ENCODE measurements at places on chromosomes 11 and 22.

GRCh38 chr11:128667873-128668272 is 26.0 kb upstream of the FLI1 start:
- DNase-seq = no peak

DNA sequence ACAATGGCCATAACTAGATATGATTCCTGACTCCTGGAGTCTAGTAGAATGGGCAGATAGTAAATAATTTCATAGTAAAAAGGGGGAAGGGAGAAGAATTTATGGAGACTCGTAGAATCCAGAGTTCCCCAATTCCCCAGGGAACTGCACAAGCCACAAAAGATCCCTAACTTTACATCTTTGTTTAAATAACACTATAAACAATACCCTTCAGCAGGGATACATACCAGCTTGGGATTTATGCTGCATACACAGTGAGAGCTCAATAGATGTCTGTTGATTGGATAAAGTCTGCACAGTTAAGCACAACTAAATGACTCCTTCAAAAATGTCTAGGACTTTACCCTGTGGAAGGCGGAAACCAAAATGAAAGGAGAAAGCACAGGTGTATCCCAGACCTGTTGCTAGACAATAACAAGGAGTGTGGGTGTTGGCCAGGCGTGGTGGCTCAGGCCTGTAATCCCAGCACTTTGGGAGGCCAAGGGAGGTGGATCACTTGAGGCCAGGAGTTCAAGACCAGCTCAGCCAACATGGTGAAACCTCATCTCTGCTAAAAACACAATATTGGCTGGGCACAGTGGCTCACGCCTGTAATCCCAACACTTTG is 6.8 kb downstream of the SLC35F2 start:
- DNase-seq = no peak

DNA sequence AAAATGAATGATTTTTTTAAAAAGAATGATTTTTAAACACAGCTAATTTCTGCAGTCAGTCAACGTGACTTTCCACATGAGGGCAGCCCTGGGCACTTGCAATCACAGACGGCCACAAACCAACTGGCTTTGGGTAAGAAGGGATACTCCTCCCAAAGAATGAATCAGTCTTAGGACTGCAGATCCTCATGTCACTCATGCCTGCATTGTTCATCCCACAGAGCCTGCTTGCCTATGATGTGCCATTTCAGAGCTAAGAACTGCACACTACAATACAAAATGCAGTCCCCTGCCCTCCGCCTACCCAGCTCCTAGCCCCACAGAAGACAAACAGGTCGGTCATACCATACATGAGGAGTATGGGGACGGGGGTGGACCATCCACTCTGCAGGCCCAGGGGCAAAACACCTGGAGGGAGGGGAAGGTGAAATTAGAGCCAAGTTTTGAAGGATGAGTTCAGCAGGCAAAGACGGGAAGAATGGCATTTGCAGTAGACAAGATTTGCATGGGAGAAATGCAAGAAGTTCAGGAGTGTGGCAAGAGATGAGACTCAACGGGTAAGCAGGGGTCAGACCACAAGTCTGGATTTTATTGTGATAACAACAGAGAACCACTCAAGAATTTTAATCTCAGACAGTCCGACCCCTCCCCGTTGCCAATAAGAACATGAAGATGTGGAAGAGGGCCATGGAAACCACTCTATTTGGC is 24.7 kb downstream of the PACSIN2 start:
- DNase-seq = peak; percentile 86

DNA sequence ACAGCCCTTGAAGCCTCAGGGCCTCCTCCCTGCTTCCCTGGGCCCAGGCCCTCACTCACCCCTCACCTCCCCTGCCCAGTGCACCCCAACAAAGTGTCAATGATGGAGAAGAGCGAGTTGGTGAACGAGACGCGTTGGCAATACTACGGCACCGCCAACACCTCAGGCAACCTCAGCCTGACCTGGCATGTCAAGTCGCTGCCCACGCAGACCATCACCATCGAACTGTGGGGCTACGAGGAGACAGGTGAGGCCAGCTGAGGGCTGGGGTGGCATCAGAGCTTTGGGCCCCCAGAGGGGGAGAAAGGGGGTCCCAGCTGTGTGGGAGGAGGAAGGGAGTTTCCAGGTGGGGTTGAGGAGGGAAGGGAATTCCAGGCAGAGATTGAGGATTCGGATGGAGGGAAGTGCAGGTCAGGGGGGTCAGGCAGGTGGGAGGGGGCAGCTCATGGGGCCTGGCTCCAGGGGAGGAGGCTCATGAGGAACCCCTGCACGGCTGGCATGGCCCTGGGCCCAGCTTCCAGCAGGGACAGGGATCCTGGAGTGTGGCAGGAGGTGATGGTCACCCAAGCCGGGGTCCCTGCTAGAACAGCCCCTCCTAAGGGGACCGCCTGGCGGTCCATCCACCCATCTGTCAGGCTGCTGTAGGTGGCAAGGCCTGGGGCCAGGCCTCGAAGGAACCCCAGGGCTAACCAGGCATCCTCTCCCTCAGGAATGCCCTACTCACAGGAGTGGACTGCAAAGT is 2.9 kb downstream of the SUSD2 start:
- DNase-seq = no peak
